Liver (tissue), 10 donors: ENCODE measurements at places on chromosomes 1 and 21.

DNA sequence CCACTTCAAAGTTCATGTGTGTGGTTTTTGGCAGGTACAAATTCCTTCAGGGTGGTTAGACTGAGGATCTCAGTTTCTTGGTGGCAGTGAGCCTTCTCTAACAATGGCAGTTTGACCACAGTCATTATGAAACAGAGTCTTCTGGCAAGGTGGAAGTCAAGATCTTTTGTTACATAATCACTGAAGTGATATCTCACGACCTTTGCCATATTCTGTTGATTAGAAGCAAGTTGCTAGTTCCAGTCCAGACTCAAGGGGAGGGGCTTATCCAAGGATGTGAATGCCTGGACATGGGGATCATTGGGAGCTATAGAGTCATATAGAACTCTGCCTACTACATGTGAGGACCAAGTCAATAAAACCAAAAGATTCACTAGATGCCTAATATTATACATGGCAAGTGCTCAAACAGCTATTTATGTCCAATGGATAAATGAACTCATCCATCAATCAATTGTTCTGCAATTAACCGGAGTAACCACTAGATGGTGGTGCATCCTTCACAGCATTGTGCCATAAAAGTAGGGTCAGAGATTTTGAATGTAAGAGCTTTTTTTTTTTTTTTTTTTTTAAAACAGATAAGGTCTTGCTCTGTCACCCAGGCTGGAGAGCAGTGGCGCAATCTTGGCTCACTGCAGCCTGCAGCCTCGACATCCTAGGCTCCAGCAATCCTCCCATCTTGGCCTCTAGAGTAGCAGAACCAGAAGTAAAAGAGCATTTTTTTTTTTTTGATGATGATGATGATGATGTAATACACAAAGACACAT is 131.9 kb downstream of the CRB1 start:
- no peak overlapping the region for H3K27ac ChIP-seq
- no peaks in the 10 kb centered on the region for H3K27me3 ChIP-seq
- no peak for DNase-seq
- H3K4me3 ChIP-seq: no peak overlapping the region
- H3K36me3 ChIP-seq: no peaks in the 10 kb centered on the region

- no peak for DNase-seq
- no peak overlapping the region for H3K27ac ChIP-seq
- peaks cover 14% of the 10 kb centered on the region for H3K4me1 ChIP-seq
- no peak overlapping the region for H3K4me3 ChIP-seq
Observed at GRCh38 chr1:24126672-24127023, 14.7 kb upstream of the MYOM3 start.

GRCh38 chr1:24828183-24828886 is 83.1 kb downstream of the CLIC4 start:
- no peaks in the 10 kb centered on the region for H3K36me3 ChIP-seq
- no peak overlapping the region for H3K27ac ChIP-seq
- no peaks in the 10 kb centered on the region for H3K27me3 ChIP-seq
- no peak for DNase-seq
- peaks cover 43% of the 10 kb centered on the region for H3K4me1 ChIP-seq

- no peak for DNase-seq
- no peaks in the 10 kb centered on the region for H3K4me1 ChIP-seq
- H3K27me3 ChIP-seq: no peaks in the 10 kb centered on the region
- no peak overlapping the region for H3K27ac ChIP-seq
Observed at GRCh38 chr1:54027848-54028247, 9.9 kb upstream of the LDLRAD1 start.

DNA sequence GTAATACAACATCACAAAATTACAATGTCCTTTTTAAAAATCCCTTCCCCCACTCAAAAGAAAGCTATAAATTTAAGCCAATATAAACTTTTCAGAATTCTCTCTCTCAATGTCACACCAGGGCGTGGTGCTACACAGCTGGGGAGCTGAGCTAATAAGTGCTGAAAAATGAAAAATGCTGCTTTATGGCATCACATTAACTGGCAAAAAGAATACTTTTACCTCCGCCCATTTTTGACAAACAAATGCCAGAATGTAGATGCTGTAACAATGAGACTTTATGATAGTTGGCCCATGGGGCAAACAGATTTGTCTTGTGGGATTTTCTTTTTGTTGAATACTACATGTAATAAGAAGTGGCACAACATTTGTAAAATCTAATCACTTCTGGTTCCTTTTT is 12.7 kb upstream of the LYPLAL1 start:
- H3K4me3 ChIP-seq: no peak overlapping the region
- H3K27me3 ChIP-seq: no peaks in the 10 kb centered on the region
- no peaks in the 10 kb centered on the region for H3K4me1 ChIP-seq
- no peaks in the 10 kb centered on the region for H3K36me3 ChIP-seq

DNA sequence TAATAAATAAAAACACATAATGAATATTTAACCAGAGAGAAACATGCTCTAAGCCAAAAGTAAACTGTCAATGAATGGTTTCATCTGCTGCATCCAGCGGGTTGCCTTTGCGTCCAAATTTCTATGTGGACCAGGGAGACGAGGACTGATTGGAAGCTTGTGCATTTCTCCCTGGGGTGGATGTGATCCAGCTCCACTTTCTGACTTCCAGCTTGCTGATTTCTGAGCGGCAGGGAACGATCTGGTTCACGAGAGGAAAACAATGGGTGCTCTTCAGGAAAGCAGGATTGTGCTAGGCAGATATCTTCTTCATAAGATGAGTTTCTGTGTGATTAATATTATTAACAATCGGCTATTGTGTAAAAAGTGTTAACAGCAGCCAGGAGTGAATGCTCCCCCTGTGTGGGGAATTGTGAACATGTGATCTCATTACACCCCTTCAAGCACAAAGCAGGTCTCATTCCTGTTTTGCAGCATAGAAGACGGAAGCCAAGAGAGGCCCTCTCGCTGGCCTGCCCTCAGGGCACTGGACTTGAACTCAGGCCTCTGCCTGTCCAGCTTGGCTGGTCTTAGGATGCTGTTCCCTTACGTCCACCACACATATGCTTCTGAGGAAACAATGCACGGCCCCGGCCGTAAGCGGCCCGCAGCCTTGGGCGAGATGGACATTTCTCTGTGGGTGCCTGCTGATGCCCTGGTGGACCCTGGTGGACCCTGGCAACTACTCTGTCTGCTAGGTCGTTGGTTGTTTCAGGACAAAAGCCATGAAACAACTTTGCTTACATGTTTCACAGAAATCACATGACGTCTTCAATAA is 183.4 kb upstream of the C1orf174 start:
- peaks cover 16% of the 10 kb centered on the region for H3K4me1 ChIP-seq
- DNase-seq: no peak
- H3K27me3 ChIP-seq: no peaks in the 10 kb centered on the region
- H3K27ac ChIP-seq: peak overlapping the region; percentile 95

DNA sequence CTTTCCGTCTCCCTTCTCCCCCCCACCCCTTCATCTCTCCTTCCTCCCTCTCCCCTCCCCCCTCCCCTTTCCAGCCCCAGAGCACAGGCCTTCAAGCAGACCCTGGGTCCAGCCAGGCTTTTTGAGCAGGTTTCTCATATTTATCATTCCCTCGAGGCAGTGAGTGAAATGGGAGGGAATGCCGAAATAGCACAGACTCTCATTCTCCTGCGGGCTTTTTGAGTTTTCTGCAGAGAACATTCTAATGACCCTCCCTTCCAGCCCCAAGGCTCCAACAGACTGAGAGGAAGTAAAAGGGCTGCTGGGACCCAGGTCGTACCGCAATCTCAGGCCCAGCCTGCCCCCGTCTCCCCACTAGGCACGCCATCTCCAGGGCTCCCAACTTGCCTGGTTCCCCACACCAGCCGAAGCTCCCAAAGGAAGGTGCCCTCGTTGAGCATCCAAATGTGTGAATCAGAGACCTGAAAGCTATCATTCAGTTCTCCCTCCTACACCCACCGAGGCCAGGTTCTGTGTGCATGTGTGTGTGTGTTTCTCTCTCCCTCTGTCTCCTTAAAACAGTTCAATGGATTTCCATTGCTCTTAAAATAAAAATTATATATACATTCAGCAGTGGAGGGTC is 22.3 kb downstream of the ACTA1 start:
- no peaks in the 10 kb centered on the region for H3K36me3 ChIP-seq
- H3K4me3 ChIP-seq: no peak overlapping the region
- H3K4me1 ChIP-seq: peaks cover 11% of the 10 kb centered on the region
- DNase-seq: no peak

DNA sequence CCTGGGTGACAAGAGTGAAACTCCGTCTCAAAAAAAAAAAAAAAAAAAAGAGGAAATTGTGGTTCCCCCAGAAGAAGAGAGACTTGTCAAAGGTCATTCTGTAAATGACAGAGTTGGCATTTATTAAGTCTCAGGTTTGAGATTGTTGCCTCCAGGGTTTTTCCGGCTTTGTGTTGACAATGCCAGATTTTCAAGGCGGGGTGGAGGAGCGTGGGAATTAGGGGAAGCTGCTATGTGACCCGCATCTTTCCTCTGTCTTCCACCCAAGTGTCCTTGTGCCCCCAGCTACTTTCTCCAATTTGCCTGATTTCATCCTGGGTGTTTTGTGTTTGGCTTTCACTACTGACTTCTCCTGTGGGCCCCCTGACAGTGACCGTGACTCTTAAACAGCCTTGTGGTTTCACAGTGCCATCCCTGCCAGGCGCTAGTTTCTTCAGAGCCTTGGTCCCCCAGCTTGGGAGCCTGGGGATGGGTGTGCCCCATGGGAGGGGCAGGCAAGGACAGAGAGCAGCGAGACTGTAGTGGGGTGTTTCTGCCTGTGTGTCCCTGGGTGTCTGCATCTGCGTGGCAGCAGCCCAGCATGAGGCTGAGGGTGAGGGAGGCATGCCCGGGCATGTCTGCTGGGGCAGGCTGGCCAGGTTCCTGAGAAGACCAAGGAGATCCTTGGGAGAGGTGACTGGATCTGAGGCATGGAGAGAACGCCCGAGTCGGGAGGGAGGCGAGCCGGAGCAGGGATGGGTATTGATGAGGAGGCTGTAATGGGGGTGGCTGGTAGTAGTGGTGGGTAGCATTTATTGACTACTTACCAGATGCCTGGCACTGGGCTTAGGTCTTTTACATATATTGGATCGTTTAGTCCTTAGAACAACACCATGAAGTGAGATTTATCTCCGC is 46.3 kb downstream of the IER5 start:
- H3K27me3 ChIP-seq: no peaks in the 10 kb centered on the region
- DNase-seq: no peak
- H3K27ac ChIP-seq: no peak overlapping the region
- H3K4me1 ChIP-seq: no peaks in the 10 kb centered on the region
- no peak overlapping the region for H3K4me3 ChIP-seq

DNA sequence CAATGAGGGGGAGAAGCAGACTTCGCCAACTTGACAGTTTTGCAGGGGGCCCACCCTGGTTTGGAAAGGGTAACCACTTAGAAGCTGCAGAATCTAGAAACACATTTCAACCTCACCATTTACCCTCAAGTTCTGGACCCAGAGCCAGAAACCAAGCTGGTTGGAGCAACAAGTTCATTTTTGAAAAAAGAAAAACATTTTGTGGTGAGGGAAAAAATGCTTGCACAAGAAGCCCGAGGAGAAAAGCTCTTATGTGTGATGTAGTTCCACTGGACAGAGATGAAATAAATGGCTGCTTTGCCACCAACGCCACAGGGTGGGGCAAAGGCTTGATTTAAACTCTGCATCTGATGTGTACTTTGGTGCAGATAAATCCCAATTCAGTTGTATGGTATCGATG is 10.6 kb upstream of the NGF start:
- H3K36me3 ChIP-seq: no peaks in the 10 kb centered on the region
- H3K4me1 ChIP-seq: no peaks in the 10 kb centered on the region
- no peak overlapping the region for H3K4me3 ChIP-seq
- peaks cover 18% of the 10 kb centered on the region for H3K27me3 ChIP-seq
- DNase-seq: no peak
- H3K27ac ChIP-seq: no peak overlapping the region

GRCh38 chr1:76049498-76049897 is 25.0 kb upstream of the ST6GALNAC3 start:
- no peak for DNase-seq
- H3K27ac ChIP-seq: no peak overlapping the region
- H3K27me3 ChIP-seq: no peaks in the 10 kb centered on the region
- no peaks in the 10 kb centered on the region for H3K4me1 ChIP-seq

GRCh38 chr1:156358641-156359040 is 10.4 kb upstream of the RHBG start:
- no peak for DNase-seq
- peaks cover 2% of the 10 kb centered on the region for H3K4me1 ChIP-seq
- H3K4me3 ChIP-seq: no peak overlapping the region
- H3K27ac ChIP-seq: no peak overlapping the region
- no peaks in the 10 kb centered on the region for H3K27me3 ChIP-seq

DNA sequence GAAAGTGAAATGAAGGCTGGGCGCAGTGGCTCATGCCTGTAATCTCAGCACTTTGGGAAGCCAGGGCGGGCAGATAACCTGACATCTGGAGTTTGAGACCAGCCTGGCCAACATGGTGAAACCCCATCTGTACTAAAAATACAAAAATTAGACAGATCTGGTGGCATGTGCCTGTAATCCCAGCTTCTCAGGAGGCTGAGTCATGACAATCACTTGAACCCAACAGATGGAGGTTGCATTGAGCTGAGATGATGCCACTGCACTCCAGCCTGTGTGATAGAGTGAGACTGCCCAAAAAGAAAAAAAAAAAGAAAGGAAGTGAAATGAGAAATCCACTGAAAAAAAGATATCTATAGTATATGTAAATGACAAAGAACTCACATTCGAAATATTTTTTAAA is 439.9 kb downstream of the DISC1 start:
- H3K27me3 ChIP-seq: no peaks in the 10 kb centered on the region
- no peak overlapping the region for H3K4me3 ChIP-seq
- no peak for DNase-seq
- no peaks in the 10 kb centered on the region for H3K4me1 ChIP-seq
- H3K36me3 ChIP-seq: no peaks in the 10 kb centered on the region

DNA sequence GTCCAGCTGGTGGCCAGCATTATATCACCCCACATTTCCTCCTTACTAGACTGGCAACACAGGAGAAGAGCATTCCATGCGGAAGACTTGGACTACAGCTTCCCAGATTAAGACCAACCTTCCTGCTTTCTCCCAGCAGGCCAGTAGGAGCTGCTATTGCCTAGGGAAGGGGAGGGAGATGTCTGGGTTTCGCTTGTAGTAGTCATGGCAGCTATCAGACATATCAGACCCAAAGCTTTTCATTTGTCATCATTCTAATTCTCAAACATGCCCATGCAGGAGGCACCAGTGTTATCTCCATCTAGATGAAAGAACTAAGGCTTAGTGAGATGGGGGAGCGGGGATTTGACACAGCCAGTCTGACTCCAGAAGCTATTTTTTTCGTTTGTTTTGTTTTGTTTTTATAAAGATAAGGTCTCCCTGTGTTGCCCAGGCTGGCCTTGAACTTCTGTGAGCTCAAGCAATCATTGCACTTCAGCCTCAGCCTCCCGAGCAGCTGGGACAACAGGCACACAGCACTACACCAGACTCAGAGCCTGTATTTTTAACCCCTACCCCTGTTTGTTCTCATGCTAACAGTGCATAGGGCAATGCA is 4.5 kb downstream of the PLA2G2A start:
- no peaks in the 10 kb centered on the region for H3K27me3 ChIP-seq
- no peak overlapping the region for H3K4me3 ChIP-seq
- H3K4me1 ChIP-seq: peaks cover 43% of the 10 kb centered on the region
- peak overlapping the region; percentile 35 for H3K27ac ChIP-seq
- DNase-seq: no peak

DNA sequence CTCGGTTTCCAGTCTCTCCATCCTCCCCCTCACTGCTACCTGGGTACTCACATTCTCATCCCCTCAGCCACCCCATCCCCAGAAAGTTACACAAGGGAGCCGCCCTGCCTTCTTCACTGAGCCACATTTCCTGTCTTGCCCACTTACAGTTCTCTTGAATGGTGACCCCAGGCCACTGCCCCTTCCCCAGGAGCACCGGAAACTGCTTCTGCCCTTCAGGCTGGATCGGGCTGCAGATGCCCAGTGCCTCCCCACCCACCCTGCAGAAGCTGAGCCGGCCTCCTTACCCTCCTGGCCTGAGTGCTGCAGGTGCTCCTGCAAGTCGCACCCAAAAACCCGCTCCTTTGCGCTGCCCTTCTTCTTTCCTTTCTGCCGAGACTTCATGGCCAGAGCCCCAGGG is 450 bp downstream of the ARHGAP30 start:
- H3K36me3 ChIP-seq: no peaks in the 10 kb centered on the region
- no peak overlapping the region for H3K4me3 ChIP-seq
- no peaks in the 10 kb centered on the region for H3K4me1 ChIP-seq
